ENCODE measurements at places on chromosomes 4 and X.

- no peak for DNase-seq
Observed at GRCh38 chr4:93700571-93700970, 128.0 kb upstream of the ATOH1 start.

- DNase-seq = no peak
Observed at GRCh38 chr4:146633471-146633800, 5.3 kb upstream of the POU4F2 start.

DNA sequence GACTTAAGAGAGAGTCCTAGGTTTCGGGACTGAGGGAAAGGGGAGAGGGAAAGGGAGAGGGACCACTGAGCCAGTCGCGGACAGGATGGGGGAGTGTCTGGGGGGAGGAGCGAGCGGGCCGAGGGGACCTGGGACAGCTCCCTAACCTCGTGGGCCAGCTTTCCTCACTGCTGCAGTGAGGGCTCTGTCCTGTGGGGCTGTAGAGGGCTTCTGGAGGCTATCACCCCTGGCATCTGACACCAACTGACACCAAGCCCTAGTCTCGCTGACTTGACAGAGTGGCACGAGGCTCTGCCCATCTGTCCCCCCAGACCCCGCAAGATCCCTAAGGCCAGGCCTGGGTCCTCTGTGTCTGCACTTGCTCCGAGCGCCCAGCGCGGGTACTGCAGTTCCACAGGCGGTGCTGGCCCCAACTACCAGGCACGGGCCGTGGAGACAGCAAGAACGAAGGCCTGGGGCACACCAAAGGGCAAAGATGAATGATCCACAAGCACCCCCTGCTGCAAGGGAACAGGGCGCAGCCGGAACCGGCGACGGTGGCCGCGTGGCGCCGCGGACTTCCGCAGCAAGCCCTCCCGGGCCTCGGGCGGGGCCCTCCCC is 465 bp downstream of the HAUS7 start:
- no peak for DNase-seq

- DNase-seq = no peak
Observed at GRCh38 chr4:160318567-160319220, 1215.8 kb downstream of the RAPGEF2 start.

GRCh38 chr4:136651932-136652331 is 880.4 kb downstream of the PCDH18 start:
- no peak for DNase-seq

DNA sequence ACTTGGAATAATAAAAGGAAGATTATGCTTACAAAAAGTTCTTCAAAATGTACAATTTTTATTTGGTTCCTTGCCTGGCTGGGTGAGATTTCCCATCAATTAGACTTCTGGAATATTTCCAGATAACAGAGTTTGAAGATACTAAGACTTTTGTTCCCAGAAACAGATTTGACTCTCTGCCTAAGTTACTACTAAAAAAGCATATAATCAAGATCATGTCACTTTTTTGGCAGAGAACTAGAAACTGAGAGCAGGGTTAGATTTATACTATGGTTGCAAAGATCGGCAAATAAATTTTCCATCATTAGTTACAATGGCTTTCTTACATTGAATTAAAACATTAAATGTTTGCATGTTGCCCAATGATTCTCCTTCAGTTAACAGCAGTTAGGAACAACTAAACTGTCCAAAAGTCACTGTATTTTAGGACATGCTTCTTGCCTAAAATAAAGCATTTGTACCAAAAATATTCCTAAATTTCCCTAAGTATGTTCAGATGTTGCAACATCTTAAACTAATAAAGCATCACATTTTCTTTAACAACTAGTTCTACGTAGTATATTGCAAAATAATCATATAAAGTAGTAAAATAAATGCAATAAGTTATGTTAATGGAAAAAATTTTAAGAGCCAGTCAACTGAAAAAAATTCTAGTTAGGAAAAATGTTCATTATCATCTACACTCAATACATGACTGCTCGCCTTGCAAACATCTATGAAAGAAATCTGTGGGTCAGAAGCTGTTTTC is 73.0 kb downstream of the SEC24D start:
- no peak for DNase-seq

GRCh38 chrX:151634937-151635336 is 60.3 kb upstream of the PRRG3 start:
- no peak for DNase-seq

DNA sequence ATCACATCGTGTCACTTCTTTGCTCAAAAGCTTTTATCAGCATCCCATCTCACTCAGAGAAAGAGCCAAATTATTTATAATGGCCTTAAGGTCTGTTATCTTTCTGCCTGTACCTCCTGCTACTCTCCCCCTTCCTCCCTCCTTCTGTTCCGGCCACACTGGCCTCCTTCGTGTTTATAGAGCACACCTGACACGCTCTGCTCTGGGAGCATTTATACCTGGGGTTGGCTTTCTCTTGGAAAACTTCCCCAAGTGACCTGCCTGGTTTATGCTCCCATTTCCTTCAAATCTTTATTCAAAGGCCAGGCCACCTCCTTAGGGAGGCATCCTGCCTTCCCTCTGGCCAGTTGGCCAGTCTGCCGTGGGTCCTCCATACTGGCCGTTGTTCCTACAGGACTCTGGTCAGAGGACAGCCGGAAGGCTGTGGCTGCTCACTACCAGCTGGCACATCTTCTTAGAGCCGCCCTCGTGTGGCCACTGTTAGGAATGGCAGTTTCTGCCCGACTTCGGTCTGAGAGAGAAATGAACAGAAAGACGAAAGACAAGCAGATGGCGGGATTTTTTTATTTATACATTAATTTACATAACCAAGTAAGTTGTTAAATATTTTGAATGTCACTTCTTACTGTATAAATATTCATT is 80.2 kb upstream of the CBLL2 start:
- DNase-seq = peak; percentile 57

GRCh38 chr4:173403051-173403450 is 4.1 kb upstream of the SCRG1 start:
- DNase-seq = no peak

- DNase-seq = no peak
Observed at GRCh38 chr4:177008836-177009501, 216.2 kb upstream of the VEGFC start.

GRCh38 chr4:111697176-111697942 is 447.9 kb upstream of the FAM241A start:
- no peak for DNase-seq

GRCh38 chrX:10189317-10190268 is 32.8 kb downstream of the CLCN4 start:
- peak; percentile 31 for DNase-seq

DNA sequence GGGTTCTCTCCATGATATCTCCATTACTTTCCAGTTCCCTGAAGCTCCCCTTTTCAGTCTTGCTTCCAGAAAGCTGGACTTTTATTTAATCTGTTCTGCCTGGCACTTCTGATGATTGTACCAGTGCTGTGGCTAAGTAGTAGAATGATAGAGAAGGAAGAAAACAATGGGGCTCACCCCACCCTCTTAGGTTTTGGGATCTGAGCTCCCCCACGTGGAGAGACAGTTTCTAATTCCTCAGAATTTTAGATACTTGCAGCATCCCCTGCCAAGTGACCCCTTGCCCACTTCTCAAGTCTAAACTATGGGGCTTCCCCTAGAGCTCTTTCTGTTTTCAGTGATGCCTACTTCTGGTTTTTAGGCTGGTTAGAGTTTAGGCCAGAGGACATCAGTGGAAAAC is 73.9 kb downstream of the GC start:
- DNase-seq = no peak

- DNase-seq = no peak
Observed at GRCh38 chr4:5632066-5632440, 76.3 kb downstream of the EVC2 start.

DNA sequence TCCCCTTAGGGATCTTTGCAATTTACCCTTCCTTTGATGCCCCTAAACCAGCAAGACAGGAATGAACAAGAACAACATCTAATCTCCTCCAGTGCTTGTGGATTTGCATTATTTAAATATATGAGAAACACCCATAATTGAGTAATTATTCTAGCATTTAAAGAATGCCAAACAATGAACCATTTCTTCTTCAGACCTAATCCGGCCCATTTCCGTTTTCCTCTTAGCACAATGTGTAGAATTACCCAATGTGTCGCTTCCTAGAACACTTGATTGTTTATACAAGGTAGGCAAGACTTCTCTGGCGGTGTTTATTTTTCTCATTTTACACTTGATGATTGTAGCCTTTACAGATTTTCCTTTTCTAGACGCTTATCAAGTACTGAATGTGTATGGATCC is 43.5 kb downstream of the CLDN34 start:
- DNase-seq = no peak

DNA sequence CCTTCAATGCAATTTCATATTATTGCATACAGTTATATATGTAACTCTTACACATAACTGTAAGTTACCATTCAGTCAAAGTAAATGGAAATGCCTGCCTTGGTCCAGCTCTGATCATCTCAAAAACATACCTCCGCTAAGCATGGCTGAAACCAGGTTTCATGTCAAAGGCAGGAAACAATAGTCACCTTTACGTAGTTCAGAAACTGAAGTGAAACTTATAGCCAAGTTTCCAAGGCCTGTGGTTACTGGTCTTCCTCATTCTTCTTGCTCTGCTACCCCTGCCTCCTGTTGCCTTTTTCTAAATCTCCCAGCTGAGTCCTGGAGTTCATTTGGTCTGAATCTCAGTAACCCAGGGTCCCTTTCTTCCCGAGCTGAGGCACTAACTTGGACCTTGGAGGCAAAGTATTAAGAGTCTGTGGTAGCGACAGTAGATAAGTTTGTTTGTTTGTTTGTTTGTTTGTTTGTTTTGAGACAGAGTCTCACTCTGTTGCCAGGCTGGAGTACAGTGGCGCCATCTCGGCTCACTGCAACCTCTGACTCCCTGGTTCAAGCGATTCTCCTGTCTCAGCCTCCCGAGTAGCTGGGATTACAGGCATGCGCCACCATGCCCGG is 30.8 kb downstream of the DAPP1 start:
- no peak for DNase-seq

GRCh38 chr4:95728145-95728544 is 111.7 kb upstream of the PDHA2 start:
- DNase-seq = no peak

DNA sequence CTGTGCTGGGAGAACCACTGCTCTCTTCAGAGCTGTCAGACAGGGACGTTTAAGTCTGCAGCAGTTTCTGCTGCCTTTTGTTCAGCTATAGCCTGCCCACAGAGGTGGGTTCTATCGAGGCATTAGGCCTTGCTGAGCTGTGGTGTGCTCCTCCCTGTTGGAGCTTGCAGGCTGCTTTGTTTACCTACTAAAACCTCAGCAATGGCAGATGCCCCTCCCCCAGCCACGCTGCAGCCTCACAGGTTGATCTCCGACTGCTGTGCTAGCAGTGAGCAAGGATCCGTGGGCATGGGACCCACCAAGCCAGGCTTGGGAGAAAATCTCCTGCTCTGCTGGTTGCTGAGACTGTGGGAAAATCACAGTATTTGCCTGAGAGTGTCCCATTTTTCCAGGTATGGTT is 133.8 kb upstream of the UBQLN2 start:
- no peak for DNase-seq

DNA sequence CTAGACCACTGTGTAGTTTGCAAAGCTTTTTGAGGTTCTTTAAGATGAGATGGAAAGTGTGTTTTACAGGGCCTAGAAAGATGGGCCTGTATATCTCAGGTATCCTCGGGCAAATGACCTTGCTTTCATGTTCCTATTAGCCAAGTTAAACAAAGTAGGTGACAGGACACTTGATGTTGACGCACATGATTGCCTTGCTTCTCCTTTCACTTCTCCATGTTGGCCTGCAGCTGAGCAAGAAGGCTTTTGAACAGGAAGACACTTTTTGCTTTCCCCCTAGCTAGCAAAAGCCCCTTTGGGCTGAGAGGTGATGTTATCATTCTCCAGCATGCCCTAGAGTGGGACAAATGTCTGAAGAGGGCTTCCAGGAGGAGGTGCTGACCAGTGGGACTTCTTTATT is 202.1 kb downstream of the GPC3 start:
- DNase-seq = no peak

DNA sequence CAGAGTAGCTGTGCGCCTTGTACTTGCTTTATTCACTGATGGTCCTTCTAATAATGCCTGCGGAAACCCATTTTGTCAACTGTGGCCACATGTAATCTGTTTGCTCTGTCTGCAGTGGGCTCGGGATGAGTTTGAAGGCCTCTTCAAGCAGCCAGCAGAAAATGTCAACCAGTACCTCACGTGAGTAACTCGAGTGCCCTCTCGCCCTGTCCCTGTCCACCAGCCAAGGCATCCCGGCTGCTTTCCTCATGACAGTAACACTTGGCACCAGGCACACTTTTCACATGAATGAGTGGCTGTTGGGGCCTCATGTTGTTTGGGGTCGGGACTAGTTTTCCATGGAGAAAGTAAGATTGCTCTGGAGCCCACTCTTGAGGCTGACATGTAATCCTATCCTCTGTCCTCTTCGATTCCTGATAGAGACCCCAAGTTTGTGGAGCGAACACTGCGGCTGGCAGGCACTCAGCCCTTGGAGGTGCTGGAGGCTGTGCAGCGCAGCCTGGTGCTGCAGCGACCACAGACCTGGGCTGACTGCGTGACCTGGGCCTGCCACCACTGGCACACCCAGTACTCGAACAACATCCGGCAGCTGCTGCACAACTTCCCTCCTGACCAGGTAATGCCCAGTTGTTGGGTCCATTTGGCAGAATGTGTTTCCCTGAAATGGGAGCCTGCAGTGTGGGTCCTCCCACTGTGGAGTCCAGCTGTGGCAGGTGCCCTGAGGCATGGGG is 8.8 kb upstream of the CDK16 start:
- no peak for DNase-seq

DNA sequence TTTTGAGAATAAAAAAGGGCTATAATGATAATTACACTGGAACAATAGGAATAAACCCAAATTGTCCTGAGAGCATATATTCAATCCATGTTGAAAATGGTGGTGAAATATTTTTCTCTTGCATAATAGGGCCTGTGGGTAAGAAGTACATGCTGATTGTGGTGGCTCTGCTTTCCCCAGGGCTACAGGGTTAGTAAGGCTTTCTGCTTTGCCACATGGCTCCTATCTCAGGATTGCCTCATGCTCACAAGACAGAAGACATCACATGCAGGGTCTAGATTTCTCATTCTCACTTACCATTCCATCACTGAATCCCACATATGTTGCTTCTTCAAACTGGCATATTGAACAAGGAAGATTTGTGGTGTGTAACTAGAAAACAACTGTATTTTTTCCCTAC is 12.4 kb upstream of the VEGFC start:
- no peak for DNase-seq

DNA sequence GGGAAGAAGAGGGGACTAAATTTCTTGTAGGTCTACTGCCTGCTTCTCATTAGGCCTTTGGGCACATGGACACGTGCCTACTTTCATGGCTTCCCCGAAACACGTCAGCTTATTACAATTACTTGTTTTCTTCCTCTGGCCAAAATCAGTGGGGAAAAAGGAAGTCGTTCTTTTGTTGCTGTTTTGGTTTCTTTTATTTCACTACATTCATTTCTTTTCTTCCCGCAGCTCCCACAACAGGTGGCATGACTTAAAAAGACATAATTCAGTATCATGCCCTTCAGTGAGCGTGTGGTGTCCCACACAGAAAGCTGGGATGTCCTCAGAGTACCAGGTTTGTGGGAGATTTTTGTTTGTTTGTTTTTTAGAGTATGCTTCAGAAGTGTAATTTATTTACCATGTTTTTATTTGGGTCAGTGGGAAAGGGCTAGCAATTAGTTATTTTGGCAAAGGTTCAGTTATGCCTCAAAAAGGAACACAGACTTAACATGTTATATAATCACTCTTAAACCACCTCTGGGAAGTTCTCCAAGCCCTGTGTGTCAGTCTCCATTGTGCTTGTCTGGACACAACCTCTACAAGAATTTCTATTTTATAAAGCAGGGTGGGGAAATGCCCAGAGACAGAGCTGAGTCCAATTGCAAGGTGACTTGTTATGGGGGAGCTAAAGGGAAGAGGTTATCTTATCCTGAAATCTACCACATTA is 44.2 kb upstream of the SPRY1 start:
- no peak for DNase-seq
